Osteoblast (primary cell): ENCODE measurements at places on chromosomes 6 and 20. TPM values are rescaled to one million over a fixed set of nuclear protein-coding genes. Genes with fewer than 3 reads are reported as not detected.

DNA sequence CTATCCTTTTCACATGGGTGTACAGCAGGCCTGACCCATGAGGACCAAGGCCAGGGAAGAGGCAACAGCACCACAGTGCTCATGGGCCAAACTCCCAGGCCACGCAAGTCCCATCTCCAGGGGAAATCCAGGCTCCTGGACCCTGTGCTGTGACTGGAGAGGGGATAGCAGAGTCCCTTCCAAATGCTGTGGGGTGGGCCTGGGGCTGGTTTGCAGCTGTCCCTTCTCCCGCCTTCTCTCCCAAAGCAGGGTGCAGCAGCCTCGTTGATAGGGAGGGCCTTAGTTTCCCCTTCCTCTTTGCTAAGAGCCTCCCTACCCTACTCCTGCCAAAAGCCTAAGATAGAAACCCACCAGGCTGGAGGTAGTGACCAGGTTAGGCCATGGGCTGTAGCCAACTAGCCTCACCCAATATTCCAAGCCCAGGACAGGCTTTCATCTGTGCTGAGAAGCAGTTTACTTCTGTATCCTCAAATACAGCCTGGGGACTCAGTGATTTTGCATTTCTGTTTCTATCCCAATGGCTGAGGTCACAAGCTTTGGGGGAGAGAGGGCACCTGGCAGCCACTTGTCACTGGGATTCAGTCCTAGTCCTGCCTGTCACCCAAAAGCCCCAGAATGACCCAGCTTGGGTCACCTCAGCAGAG, 1.4 kb downstream of the CTSZ start:
- peaks cover 35% of the 10 kb centered on the region for H3K36me3 ChIP-seq
- DNase-seq = peak; percentile 93
- peak overlapping the region; percentile 78 for H3K27ac ChIP-seq
- H3K4me3 ChIP-seq = peak overlapping the region; percentile 90
- no peaks in the 10 kb centered on the region for H3K27me3 ChIP-seq

DNA sequence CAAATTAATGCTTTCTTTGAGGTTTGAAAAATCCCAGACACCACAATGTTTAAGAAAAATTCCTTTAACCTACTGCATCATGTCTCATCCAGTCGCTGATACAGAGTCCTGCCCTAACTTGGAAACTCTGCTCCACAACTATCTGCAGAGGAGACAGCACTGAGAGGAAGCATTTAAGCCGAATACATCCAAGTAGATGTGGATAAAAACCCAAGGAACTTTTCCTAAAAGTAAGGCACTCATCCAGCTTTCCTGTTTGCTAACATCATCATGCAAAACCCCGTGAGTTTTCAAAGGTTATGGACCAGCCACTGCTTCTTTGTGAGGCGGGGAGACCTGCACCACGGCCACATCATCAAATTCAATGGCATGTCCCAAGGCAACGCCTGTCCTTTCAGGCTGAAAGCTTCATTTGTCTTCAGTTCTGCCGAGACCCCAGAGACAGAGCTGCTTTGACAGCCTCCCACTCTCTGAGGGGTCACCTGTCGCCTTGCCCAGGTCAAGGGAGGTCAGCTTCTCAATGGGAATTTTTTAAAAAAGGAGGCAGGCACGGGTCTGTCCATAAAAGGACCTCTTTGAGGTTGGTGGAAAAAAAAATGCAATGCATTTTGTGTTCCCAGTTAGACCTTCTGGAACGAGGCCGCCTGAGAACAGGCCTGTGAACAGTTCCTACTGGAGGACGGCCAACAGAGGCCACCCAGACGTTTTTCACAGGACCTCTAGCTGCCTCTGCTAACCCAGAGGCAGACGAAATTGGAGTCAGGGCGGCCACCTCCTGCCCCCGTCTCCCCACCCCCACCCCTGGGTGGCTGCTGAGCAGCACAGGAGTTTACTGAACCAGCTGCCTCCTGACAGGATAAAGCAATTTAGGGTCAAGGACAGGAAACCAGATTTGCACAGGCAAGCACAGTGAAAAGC, 142.5 kb upstream of the HDDC2 start:
- no peaks in the 10 kb centered on the region for H3K36me3 ChIP-seq
- no peak overlapping the region for H3K27ac ChIP-seq
- peak; percentile 26 for DNase-seq
- H3K27me3 ChIP-seq = no peaks in the 10 kb centered on the region
- H3K4me3 ChIP-seq = no peak overlapping the region
- peaks cover 2% of the 10 kb centered on the region for H3K4me1 ChIP-seq

GRCh38 chr6:28807682-28808280, 116.0 kb downstream of the TRIM27 start:
- H3K4me1 ChIP-seq = peaks cover 18% of the 10 kb centered on the region
- H3K4me3 ChIP-seq = peak overlapping the region; percentile 63
- DNase-seq = no peak
- H3K27me3 ChIP-seq = peaks cover 40% of the 10 kb centered on the region

DNA sequence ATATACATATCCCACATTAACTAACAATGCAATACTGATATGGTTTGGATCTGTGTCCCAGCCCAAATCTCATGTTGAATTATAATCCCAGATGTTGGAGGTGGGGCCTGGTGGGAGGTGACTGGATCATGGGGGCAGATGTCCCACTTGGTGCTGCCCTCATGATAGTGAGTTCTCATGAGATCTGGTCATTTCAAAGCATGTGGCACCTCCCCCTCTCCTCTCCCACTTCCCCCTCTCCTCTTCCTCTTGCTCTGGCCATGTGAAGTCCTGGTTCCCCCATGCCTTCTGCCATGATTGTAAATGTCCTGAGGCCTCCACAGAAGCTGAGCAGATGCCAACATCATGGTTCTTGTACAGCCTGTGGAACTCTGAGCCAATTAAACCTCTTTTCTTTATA, 71.2 kb downstream of the FYN start:
- peaks cover 64% of the 10 kb centered on the region for H3K4me1 ChIP-seq
- H3K27ac ChIP-seq = no peak overlapping the region
- no peaks in the 10 kb centered on the region for H3K27me3 ChIP-seq
- H3K4me3 ChIP-seq = no peak overlapping the region

ECT2L gene
- under 0.01 TPM in 1 of 2 replicates, not detected in the other for total RNA-seq

GRCh38 chr6:152594701-152595100, 42.5 kb downstream of the SYNE1 start:
- H3K36me3 ChIP-seq = no peaks in the 10 kb centered on the region
- H3K4me1 ChIP-seq = no peaks in the 10 kb centered on the region
- no peaks in the 10 kb centered on the region for H3K27me3 ChIP-seq
- no peak overlapping the region for H3K4me3 ChIP-seq

DNA sequence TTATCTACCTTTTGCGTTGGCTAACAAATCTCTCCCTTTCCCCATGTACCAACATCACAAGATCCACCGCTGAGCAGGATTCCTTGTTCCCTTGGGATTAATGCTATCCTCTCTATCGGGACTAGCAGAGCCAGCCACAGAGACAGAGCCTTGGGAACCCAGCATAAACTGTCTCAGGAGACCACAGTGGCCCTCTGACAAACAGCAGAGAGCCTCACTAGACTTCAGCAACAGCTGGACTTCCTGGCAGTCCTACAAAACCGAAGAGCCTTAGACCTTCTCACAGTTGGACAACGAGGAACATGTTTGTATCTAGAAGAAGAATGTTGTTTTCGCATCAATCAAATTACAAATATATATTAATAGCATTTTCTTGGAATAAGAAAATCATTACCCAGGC, 39.6 kb upstream of the POU5F1 start:
- no peak overlapping the region for H3K27ac ChIP-seq
- no peaks in the 10 kb centered on the region for H3K36me3 ChIP-seq
- no peak overlapping the region for H3K4me3 ChIP-seq
- no peak for DNase-seq
- peaks cover 3% of the 10 kb centered on the region for H3K27me3 ChIP-seq

DNA sequence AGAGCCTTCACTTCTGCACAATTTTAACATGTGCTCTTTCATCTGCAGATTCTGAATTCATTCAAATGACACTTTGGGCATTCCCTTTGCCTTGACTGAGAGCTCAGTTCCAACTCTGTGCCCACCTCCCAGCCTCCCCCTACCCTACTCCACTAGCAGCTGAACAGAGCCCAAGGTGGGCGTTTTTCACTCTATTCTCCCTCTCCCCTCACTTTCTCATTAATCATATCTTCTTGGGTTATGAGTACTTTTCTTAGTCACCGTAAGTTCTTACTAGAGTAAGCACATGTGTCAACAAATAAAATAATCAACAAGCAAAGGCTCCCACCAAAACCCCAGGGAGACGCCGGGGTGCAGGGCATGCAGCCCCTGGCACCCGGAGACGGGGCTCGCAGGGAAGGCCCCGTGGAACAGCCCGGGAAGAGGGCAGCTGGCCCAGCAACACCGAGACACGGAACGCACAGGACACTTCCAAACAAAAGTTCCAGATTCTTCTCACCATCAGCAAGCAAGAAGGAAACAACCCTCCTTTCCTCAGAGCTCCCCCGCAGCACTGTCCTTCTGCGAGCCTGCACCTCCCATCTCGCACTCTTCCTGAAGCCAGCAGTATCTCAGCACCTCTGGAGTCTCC, 34.1 kb downstream of the TAF4 start:
- peaks cover 16% of the 10 kb centered on the region for H3K4me1 ChIP-seq
- H3K27ac ChIP-seq = no peak overlapping the region
- no peak overlapping the region for H3K4me3 ChIP-seq
- DNase-seq = peak; percentile 39
- H3K36me3 ChIP-seq = no peaks in the 10 kb centered on the region
- H3K27me3 ChIP-seq = no peaks in the 10 kb centered on the region

ADGB gene
- total RNA-seq = under 0.01 TPM in 1 of 2 replicates, not detected in the other

GRCh38 chr6:105588123-105588710, 185.3 kb upstream of the PREP start:
- H3K4me3 ChIP-seq = no peak overlapping the region
- H3K4me1 ChIP-seq = peaks cover 6% of the 10 kb centered on the region
- no peak overlapping the region for H3K27ac ChIP-seq
- H3K27me3 ChIP-seq = no peaks in the 10 kb centered on the region
- no peak for DNase-seq
- no peaks in the 10 kb centered on the region for H3K36me3 ChIP-seq

DNA sequence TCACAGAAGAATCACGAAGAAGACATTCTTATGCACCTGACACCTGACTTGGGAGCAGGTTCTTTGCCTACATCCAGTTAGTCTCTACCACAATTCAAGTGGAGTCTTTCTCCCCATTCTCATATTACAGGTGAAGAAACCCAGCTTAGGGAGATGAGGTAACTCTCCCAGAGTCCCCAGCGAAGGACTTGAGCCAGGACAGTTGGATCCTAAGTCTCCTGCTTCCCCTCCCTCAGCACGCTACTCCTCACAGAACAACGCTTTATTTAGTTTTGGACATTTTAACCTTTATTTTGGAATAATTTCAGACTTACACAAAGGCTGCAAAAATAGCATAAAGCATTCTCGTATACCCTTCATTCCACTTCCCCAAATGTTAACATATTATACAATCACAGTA, 824 bp upstream of the CSTL1 start:
- H3K4me1 ChIP-seq = peaks cover 2% of the 10 kb centered on the region
- H3K4me3 ChIP-seq = no peak overlapping the region
- no peaks in the 10 kb centered on the region for H3K36me3 ChIP-seq
- H3K27me3 ChIP-seq = no peaks in the 10 kb centered on the region
- no peak overlapping the region for H3K27ac ChIP-seq

STK38 gene
- total RNA-seq = 41.5 and 48.1 TPM in 2 replicates

- DNase-seq = no peak
- no peaks in the 10 kb centered on the region for H3K36me3 ChIP-seq
- no peaks in the 10 kb centered on the region for H3K4me1 ChIP-seq
- H3K27ac ChIP-seq = no peak overlapping the region
- no peak overlapping the region for H3K4me3 ChIP-seq
Observed at GRCh38 chr6:52144196-52145076, 41.7 kb upstream of the IL17A start.

BMP5 gene
- total RNA-seq = 0.36 and 0.59 TPM in 2 replicates

UFL1 gene
- 32.9 and 35.9 TPM in 2 replicates for total RNA-seq

DNA sequence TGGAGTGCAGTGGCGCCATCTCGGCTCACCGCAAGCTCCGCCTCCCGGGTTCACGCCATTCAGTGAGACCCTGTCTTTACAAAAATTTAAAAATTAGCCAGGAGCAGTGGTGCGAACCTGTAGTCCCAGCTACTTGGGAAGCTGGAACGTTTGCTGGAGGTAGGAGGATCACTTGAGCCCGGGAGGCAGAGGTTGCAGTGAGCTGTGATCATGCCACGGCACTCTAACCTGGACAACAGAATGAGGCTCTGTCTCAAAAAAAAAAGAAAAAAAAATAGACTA, 5.7 kb upstream of the PARD6B start:
- H3K4me3 ChIP-seq = no peak overlapping the region
- peak overlapping the region; percentile 79 for H3K27ac ChIP-seq
- DNase-seq = no peak

KLC4 gene
- total RNA-seq = 17.7 and 20.3 TPM in 2 replicates

- H3K4me1 ChIP-seq = peaks cover 38% of the 10 kb centered on the region
Observed at GRCh38 chr6:33314515-33314942, 651 bp upstream of the TAPBP start.

EEF1A2 gene
- total RNA-seq = not detected in 2 replicates

SOX18 gene
- under 0.01 TPM in 2 replicates for total RNA-seq

PBOV1 gene
- not detected in 2 replicates for total RNA-seq

GRCh38 chr20:64077876-64078551, 1.3 kb downstream of the RGS19 start:
- no peak for DNase-seq
- H3K4me1 ChIP-seq = peaks cover 15% of the 10 kb centered on the region
- no peak overlapping the region for H3K27ac ChIP-seq
- H3K4me3 ChIP-seq = no peak overlapping the region

DNA sequence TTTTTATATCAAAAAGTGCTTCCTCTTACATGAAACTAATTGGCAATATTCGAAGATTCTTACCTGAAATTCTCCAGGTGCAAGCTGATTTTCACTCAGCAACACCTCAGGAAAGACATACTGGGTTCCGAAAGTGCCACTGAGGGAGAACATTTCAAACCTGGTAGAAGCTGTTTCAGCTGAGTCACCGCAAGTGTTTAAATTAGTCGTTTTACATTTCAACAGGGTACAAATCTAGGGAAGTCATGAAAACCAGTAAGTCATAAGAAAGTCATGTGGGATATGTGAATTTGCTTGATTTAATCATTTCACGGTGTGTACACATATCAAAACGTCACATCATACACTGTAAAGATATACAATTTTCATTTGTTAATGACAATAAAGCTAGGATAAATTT, 25.3 kb upstream of the TAAR1 start:
- H3K27me3 ChIP-seq = no peaks in the 10 kb centered on the region
- DNase-seq = no peak
- H3K27ac ChIP-seq = no peak overlapping the region

FOXA2 gene
- not detected in 2 replicates for total RNA-seq

PM20D2 gene
- 2.4 and 2.9 TPM in 2 replicates for total RNA-seq

GRCh38 chr6:37459981-37460800, 27.2 kb downstream of the CMTR1 start:
- no peak overlapping the region for H3K27ac ChIP-seq
- peaks cover 61% of the 10 kb centered on the region for H3K36me3 ChIP-seq
- H3K4me3 ChIP-seq = no peak overlapping the region

- H3K27ac ChIP-seq = no peak overlapping the region
- H3K36me3 ChIP-seq = no peaks in the 10 kb centered on the region
- no peak overlapping the region for H3K4me3 ChIP-seq
- DNase-seq = no peak
- H3K27me3 ChIP-seq = no peaks in the 10 kb centered on the region
- no peaks in the 10 kb centered on the region for H3K4me1 ChIP-seq
Observed at GRCh38 chr6:29504961-29505360, 17.2 kb upstream of the MAS1L start.
